Substantia nigra (tissue), 51 donors: ENCODE measurements at places on chromosomes 2 and 18.

GRCh38 chr18:50707855-50708469 is 111.9 kb downstream of the MRO start:
- DNase-seq, result no peak

- DNase-seq, result no peak
Observed at GRCh38 chr2:239836021-239836765, 188.9 kb downstream of the NDUFA10 start.

DNA sequence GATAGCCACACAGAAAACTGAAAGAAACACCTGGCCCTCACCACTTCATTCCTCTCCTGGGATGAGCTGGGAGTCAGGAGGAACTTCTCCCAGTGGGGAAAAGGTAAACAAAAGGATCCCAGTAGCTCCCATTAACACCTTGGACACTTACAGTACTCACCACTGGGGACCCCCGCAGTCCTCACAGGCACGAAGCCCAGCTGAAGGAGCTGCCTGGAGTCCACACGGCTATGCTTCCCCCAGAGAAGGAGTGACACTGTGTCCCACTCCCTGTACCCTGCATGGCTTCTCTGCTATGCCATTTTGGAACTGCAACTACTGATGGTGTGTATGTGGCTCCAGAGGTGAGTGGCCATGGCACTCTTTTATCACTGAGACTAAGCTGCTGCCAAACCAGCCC is 1565.1 kb downstream of the LRP1B start:
- DNase-seq, result no peak

GRCh38 chr2:60633615-60634014 is 80.2 kb upstream of the BCL11A start:
- no peak for DNase-seq

- no peak for DNase-seq
Observed at GRCh38 chr2:233247116-233247515, 4.4 kb upstream of the ATG16L1 start.

DNA sequence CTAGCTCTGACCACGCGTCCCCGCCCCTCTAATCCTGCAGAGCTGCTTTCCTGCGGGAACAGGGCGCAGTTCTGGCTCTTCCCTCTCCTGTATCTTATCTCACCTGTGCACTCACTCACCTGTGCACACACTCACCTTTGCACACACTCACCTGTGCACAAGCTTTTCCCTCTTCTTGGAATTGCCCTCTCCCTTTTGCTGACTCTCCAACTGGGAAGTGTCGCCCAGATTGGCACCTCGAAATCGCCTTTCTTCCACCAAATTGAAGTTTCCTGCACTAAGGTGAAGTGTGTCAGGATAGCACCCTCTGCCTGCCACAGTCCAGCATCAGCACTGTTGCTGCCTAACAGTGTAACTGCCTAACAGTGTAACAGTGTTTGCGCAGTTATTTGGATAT is 566 bp upstream of the CMPK2 start:
- DNase-seq, result no peak

DNA sequence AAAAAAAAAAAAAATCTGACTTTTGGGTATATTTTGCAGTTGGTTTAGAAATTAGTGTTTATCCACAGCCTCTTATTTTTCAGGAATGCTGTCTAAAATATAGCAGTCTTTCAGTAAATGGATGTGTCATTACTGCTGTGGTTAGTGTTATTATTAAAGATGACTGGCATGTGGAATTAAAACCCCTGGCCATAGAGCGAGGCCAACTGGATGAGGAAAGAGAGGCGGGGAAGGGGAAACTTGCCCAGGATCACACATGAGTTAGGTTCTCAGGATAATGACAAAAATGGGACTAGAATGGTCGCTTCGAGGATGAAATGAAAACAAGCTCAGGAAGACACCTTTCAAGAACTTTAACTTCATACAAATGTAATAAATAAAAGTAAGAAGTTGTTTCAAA is 57.4 kb upstream of the APCDD1 start:
- no peak for DNase-seq

DNA sequence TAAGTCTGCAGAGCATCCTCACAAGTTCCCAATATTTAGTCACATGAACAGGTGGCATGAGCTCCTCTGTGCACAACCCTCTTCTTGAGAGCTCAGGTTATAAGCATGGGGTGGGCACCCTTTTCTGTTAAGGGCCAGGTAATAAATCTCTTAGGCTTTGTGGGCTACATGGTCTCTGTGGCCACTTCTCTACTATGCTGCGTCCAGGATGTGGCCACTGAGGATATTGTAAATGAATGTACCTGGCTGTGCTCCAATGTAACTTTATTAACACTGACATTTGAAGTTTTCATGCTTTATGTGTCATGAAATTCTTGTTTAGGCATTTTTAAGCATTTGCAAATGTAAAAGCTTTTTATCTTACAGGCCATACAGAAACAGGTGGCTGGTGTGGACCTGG is 116.8 kb upstream of the ST6GAL2 start:
- no peak for DNase-seq

GRCh38 chr2:36469106-36469477 is 113.5 kb downstream of the CRIM1 start:
- no peak for DNase-seq

- DNase-seq, result no peak
Observed at GRCh38 chr2:63163161-63163820, 112.7 kb downstream of the OTX1 start.

GRCh38 chr2:112938904-112939303 is 27.9 kb downstream of the IL37 start:
- DNase-seq, result no peak

DNA sequence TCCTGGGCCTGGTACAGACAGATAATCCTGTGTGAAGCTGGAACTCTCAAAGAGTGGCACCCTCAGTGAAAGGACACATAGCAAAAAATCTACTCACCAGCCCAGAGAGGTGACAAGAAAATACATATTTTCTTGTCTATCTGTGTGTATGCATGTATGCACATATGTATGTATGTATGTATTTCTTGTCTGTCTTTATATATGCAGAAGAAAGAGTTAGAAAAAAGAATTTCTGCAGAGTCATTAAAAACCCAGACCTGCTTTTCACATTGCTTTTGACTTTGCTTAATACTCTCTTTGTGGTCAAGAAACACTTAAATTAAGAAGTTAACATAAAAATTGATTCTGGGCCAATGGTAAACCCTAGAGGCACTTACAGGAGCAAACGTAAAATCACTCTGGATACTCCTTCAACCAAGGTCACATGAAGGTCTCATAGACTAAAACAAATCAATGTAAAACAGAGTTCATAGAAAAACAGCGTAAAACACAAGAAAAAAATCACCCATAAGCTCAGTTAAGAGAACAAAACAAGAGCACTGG is 16.5 kb upstream of the AAK1 start:
- no peak for DNase-seq

- no peak for DNase-seq
Observed at GRCh38 chr2:21431078-21431477, 307.3 kb downstream of the TDRD15 start.

- DNase-seq, result no peak
Observed at GRCh38 chr2:57181315-57182038, 865.1 kb upstream of the VRK2 start.

GRCh38 chr2:176582990-176583481 is 313.8 kb downstream of the MTX2 start:
- DNase-seq, result no peak

- DNase-seq, result no peak
Observed at GRCh38 chr2:42562474-42563144, 5.8 kb upstream of the MTA3 start.

- no peak for DNase-seq
Observed at GRCh38 chr2:56376699-56377665, 193.2 kb downstream of the CCDC85A start.

GRCh38 chr2:14554849-14555545 is 77.5 kb upstream of the LRATD1 start:
- no peak for DNase-seq

GRCh38 chr2:134120733-134121630 is 132.9 kb upstream of the MGAT5 start:
- no peak for DNase-seq
